ENCODE measurements at places on chromosomes 6 and 20.

DNA sequence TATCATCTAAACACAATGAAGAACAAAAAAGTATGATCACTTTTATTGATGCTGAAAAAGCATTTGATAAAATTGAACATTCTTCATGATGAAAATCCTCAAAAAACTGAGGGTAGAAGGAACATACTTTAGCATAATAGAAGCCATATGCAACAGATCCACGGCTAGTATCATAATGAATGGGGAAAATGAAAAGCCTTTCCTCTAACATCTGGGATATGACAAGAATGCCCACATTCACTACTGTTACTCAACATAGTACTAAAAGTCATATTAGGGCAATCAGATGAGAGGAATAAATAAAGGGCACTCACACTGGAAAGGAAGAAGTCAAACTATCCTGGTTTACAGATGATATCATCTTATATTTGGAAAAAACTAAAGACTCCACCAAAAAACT is 256.6 kb downstream of the RFPL4B start:
- no peak for DNase-seq

- DNase-seq, result no peak
Observed at GRCh38 chr6:16244869-16245451, 6.6 kb downstream of the GMPR start.

GRCh38 chr20:12925210-12925755 is 83.5 kb upstream of the SPTLC3 start:
- DNase-seq, result peak; percentile 38

- DNase-seq, result no peak
Observed at GRCh38 chr20:63027922-63028389, 21.2 kb upstream of the BHLHE23 start.

DNA sequence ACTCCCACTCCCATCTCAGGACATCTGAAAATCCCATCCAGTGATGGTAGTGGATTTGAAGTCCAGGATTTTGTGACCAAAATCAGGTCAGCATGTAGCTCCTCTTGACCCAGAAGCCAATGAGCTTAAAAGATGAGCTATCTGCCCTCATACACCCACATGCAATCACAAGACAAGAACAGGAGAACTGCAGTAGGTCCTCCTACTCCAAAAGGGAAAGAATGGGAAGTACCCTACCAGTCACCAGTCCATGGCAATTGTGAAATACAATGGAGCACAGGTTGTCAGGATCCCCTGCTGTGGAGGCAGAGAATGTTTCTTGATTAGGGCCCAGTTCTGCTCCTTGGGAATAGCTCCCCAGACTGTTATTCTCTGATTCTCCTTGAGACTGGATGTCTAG is 347.3 kb upstream of the CNR1 start:
- no peak for DNase-seq

GRCh38 chr6:36735110-36736071 is 37.8 kb downstream of the RAB44 start:
- DNase-seq, result no peak

DNA sequence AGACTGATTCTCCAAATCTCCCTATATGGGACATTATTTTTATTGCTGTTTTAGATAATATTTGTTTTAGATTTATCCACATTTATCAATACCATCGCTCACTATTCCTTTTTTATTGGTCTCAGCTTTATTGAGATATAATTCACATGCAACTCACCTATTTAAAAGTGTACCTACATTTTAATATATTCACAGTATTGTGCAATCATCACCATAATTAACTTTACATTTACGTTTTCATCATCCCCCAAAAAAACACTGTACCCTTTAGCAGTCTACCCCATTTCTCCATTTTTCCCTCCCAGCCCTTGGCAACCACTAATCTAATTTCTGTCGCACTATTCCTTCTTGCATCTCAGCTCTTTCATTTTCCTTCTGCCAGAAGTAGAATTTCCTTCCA is 110.8 kb upstream of the HDAC2 start:
- DNase-seq, result no peak

DNA sequence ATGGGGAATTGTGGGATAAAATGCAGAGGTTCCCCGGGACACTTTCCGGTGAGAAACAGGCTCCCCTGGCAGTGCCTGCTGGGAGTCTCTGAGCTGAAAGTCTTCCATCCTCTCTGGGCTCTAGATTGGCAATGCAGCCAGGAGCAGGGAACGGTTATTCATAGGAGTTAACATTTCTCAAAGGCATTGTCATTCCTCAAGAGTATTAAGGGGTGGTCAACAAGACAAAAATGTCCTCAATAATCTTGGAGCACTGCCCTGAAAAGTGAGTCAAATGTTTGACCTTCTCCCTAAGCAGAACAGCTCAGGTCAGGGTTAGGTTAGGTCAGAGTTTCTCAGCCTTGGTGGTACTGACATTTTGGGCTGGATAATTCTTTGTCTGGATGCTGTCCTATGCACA is 13.2 kb downstream of the BPIFB1 start:
- no peak for DNase-seq

GRCh38 chr6:157099912-157100593 is 223.3 kb downstream of the TMEM242 start:
- DNase-seq, result no peak

DNA sequence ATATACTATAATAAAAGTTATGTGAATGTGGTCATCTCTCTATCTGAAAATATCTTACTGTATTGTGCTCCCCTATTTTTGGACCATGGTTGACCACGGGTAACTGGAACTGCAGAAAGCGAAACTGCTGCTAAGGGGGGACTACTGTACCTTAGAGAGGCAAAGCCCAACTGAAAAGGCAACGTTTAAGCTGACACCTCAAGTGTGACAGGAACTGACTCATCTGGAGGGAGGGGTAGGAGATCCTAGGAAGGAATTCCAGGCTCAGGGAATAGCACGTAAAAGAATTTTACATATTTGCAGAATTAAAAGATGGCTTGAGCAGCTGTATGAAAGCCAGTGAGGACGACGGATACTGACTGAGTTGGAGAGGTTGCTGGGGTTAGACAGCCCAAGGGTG is 34.8 kb downstream of the ELOVL2 start:
- DNase-seq, result no peak

DNA sequence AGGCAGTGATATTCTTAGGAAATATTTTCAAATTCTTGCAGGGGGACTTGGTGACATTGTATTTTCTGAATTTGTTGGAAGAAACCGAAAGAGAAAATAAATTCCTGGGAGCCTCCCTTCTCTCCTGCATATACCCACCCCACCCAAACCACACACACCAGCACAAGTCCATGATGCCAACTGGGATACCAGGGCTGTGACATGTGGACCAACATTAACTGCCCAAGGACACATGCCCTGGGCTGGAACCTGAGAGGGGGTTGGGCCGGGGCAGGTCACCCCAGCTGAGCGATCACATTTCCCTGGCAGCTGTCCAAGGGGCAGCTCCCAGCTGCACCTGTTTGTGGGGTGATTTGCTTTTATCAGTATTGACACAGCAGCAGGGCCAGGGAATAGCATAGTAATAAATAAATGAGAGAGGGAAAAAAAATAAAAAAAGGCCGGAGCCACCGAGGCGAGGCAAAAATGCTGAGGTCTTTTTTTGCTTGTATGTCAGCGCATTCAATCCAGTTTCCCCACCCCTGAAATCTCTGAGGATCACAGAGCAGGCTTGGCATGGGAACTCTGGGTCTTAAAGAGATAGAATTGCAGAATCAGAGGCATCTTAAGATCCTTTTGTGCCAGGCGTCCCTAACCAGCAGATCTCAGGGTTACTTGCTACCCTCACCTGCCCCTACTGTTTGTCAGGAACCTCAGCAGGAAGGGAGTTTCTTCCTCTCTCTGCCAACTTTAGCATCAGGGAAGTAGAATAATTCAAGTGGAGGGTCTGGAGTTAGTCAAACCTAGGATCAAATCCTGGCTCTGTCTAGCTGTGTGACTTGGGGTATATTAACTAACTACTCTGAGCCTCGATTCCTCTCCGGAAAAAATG is 66.5 kb upstream of the PIM1 start:
- peak; percentile 34 for DNase-seq

DNA sequence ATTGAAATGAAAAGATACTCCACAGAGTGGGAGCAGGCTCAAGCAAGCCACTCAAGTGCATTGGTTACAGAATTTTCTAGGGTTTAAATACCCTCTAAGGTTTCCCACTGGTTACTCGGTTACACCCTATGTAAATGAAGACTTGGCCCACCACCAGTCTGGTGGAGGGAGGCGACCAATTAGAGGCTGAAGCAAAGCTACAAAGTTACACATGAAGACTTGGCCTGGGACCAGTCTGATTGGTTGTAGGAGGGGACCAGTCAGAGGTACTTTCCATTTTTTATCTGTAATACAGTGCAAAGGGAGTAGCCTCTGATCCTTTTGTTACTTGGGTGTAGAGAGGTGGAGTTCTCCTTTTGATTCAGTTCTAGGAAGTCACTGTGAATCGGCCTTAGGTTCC is 7.6 kb downstream of the SRSF12 start:
- no peak for DNase-seq

DNA sequence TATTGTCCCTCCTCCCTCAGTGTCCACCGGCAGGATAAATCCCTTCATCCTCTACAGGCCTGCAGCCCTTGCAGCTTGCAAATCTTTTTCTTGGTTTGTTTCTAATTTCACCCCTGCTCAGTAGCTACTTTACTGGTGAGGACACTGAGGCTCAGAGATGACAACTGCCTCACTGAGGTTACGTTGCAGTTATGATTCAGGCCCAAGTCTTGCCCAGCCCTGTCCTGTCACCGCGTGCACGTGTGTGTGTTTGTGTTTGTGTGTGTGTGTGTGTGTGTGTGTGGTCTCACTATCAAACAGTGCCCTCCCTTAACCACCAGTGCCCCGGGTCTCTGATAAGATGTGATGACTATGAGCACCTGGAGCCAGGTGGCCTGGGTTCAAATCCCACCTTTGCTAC is 21.1 kb downstream of the FAM110A start:
- DNase-seq, result no peak
